A549 (cell line): ENCODE measurements at places on chromosomes 4 and X. TPM values are rescaled to one million over a fixed set of nuclear protein-coding genes. Genes with fewer than 3 reads are reported as not detected.

- peak; percentile 14 for DNase-seq
Observed at GRCh38 chrX:39152106-39152649, 350.9 kb downstream of the MID1IP1 start.

DNA sequence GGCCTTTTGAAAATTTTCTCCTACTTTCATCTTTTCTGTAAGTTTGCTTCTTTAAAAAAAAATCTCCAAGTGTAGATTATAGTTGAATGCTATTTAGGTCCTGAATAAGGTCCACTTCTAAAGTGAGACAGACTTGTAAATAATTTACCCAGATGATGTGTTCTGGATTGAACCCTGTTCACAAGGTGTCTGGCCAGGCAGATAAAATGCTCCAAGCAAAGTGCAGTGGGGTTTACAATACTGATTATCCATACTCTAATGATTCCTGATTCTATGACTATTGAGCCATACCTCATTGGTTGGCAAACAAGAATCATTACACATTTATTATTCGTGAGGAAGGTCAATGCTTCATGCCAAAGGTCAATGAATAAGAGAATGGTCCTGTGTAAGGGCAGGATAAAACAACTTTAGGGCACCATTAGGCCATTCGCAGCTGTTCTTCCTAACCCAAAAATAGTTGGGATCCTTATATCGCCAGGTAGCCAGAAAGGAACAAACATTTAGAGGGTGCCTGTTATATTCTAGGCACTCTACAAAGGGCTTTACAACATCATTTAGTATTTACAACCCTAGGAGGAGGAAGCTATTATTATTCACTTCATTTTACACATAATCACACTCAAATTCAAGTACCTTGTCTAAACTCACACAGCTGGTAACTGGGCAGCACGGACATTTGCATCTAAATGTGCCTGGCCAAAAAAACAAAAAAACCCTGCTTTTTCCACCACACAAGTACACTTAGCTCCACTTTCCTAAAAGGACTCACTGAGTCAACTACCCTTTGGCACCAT, 18.6 kb upstream of the SAT1 start:
- no peak for DNase-seq

- no peak for DNase-seq
Observed at GRCh38 chrX:107773206-107773605, 2.4 kb downstream of the TSC22D3 start.

DNA sequence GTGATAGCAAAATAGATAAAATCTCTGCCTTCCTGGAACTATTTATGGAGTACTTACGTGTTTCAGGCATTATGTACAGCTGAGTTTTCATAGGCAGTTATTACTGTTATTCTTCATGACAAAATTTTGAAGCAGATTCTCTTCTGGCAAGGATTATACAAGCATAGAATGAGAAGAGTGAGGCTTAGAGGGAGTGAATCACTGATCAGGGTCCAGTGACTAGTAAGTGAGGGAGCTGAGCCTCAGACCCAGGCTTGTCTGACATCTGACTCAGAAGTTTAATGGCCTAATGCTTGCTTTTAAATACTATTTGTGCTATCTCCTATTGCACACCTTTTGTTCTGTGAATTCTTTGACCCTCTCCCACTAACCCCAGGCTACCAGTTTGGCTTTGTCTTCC, 110.6 kb downstream of the DTHD1 start:
- DNase-seq: no peak

DNA sequence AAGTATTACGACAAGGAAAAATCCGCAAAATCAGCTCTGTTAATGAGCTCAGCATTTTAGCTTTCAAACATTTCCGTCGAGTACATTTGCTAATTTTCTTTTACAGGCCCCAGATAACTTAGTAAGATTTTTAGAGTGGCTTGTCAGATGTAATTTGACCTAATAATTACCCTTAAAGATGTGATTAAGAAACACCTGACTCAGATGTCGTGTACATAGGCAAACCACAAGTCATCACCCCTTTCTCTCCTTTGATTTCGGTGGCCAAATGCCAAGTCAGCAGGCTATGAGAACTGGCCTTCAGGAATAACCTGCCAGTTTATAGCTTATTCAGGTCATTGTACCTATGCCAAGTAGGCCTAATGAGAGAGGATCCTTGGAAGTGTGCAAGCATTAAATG, 369.6 kb downstream of the PCDH7 start:
- DNase-seq: no peak

GRCh38 chrX:97267396-97268181, 383.9 kb downstream of the RPA4 start:
- no peak for DNase-seq

GRCh38 chrX:13235930-13236329, 83.9 kb downstream of the ATXN3L start:
- no peak for DNase-seq

GRCh38 chr4:133493776-133494175, 344.7 kb downstream of the PCDH10 start:
- DNase-seq: no peak

DNA sequence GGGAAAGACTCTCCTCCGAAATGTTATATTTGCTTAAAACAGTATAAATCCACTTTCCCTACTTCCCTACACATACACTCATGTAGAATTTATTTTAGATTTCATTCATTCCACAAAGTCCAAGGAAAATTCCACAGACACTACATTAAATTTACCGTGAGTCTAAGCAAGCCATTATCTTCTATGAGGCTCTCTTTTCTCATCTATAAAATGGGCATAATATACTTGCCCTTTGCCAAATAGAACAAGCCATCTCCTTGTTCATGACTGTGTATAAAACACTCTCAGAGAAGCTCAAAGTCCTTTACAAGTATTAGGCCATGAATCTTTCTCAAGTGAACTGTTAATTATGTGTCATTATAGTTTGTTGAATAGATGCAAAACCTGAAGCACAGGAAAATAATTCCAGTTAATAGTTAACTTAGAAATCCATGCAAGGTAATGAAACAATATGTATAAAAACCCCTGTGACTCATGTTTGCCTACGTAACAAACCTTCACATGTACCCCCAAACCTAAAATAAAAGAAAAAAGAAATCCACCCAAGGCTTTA, 10.7 kb downstream of the TEC start:
- DNase-seq: no peak

DNA sequence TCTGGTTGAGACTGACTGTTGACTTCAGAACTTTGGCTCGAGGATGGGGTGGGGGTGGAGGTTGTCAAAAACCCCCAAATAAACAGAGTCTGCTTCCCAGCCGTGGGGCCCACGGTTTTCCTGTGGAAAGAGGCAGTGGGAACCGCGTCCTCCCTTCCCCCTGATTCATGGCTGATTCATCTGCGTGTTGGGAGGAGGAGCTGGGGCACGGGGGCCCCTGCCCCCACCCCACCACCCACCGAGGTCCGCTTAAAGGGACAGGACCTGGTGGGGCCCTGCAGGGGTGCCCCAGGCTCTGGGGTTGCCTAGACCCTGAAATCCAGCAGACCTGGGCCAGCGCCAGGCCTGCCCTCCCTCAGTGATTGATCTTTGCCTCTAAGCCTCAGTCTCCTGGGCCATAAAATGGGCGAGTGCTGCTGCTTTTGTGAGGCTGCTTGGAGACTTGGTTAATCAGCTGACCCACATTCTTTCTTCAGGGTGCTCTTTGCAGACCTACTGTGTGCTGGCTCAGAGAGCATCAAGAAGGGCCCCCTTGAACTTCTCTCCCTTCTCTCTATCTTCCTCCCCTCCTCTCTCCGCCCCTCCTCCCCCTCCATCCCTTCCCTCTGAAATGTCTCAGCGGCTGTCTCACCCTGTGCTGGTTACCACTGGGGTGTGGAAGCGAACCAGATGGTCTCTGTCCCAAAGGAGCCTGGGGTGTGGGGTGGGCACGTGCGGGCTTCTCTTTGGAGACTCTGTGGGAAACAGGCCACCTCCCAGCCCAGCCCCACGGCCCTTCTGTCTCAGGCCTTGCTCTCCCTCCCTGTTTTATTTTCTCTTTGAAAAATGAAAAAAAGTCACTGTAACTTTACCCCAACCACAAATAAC, 9.1 kb downstream of the HTRA3 start:
- no peak for DNase-seq

DNA sequence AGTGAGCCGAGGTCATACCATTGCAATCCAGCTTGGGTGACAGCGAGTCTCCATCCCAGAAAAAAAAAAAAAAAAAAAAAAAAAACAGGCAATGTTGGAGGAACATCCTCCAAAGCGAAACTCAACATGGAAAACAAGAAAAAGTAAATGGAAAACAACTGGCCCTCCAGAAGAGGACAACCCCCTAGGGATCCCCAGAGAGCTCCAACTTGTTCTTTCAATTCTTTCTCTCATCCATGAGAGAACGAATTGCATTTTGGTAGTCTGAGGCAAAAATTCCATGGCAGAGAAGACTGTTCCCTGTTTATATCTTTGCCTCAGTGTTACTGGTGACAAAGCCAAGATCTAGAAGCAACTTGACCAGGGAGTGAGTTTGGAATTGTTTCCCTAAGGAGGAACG, 49.8 kb downstream of the OPHN1 start:
- DNase-seq: no peak

DNA sequence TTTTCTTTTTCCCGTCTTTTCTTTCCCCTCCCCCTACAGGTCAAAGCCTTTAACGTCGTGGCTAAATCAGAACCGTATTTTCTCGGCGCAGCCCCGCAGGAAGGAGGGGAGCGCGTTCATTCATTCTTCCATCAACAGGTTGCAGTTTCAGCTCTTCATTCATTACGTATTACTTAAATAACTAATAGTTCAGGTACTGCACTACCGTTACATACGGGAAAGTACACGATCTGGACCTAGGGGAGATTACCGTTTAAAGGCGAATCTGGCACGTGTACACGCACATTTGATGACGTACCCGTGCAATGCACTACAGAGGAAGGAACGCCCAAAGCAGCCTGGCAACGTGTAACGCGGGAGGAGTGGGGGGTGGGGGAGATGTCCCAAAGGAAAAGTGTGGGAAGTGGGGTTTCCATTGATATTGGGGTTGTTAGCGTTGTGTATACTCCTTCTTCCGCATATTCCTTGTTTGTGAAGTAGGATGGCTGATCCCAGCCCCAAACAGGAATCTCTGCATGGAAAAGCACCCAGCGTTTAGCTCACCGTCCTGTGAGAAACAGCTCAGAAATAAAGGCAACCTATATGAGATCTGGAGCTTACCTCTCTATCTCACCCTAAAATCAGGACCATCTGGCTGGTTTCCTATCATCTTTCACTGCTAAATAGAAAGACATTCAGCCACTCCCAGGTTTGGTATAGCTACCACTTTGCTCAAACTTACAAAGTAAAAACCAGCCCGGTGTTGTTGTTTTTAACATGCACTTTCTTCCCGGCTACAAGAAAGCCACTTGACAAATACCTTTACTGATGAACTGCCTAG, 585 bp upstream of the SEC24D start:
- DNase-seq: peak; percentile 55

- DNase-seq: no peak
Observed at GRCh38 chr4:152713951-152714705, 34.3 kb upstream of the TMEM154 start.

DNA sequence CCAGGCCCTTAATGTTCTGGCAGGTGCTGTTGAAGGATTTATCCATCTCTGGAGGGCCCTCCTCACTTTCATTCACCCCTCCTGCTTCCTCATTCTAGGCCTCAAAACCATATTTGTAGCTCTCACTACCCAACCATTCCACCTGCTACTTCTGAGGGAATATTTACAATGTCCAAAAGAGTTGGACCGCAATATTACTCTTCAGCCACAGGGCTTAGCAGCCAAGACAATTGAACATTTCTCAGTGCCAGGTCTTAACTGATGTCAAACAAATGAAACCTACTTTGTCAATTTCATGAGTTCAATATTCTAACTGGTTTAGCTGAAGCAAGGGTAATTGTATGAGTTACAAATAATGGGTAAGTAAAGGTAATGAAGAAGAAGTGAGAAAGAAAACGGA, 113.2 kb downstream of the ENOX2 start:
- no peak for DNase-seq

DNA sequence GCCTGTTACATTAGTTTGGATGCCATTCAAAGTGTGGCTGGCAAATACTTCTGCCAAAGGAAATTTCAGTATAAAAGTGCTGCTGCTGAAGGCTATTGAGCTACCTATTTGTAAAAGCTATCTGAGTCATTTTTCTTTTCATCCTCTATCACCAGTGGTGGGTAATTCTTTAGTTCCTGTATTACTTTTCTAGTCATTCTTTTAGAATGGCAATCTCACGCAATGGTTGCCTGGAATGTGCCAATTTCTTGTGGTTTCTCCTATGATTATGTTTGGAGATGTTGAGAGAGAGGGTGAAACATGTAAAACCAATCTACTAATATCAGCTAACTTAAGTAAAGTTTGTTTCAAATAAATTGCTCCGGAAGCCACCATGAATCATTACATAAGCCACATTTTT, 685.0 kb downstream of the RAPGEF2 start:
- DNase-seq: no peak

- DNase-seq: no peak
Observed at GRCh38 chrX:132063862-132064261, 40.8 kb downstream of the STK26 start.

DNA sequence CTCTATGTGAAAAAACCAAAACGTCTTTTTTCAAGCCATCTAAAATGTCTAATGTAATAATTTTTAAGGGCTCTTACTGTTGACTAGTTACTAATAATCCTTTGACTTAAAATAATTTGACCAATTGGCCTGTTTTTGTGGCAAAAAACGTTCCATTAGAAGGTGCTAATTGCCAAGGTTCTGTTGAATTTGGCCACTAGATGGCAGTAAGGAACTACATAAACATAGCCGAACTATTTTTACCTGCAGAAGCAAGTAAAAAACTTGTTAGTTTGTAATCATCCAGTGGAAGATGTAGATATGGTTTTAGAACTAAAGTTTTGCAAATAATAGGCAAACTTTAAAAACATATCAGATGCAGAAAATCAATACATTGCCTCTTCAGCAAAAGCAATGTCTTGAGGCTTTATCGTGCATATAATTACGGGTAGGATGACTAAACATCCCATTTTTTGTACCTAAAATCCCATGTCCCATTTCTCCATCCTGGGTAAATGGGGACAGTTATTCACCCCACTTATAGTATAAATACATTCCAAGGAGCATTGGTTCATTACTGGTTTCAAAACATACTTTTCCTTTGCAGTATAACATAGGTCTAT, 57.6 kb downstream of the PROM1 start:
- peak; percentile 56 for DNase-seq

- no peak for DNase-seq
Observed at GRCh38 chrX:63258144-63258543, 93.0 kb downstream of the SPIN4 start.

- DNase-seq: no peak
Observed at GRCh38 chr4:169861593-169861992, 103.8 kb upstream of the HPF1 start.

The UGT2A1 gene
- polyA plus RNA-seq: not detected in 3 replicates

The PARM1 gene
- 0.37 to 0.40 TPM (median 0.38 TPM) in 3 replicates for polyA plus RNA-seq

The PDCL2 gene
- not detected in 3 replicates for polyA plus RNA-seq

The HPSE gene
- 0.72 to 0.94 TPM (median 0.81 TPM) in 3 replicates for polyA plus RNA-seq

The AFM gene
- polyA plus RNA-seq: not detected in 3 replicates

The PLP2 gene
- polyA plus RNA-seq: 162 to 168 TPM (median 164 TPM) in 3 replicates

The HPGD gene
- polyA plus RNA-seq: 101 to 127 TPM (median 110 TPM) in 3 replicates

The PPP4R3C gene
- polyA plus RNA-seq: not detected in 3 replicates

The SOWAHB gene
- polyA plus RNA-seq: 0.03 to 0.08 TPM (median 0.04 TPM) in 3 replicates
